ENCODE measurements at places on chromosomes 13 and 19. TPM values are rescaled to one million over a fixed set of nuclear protein-coding genes. Genes with fewer than 3 reads are reported as not detected.

DNA sequence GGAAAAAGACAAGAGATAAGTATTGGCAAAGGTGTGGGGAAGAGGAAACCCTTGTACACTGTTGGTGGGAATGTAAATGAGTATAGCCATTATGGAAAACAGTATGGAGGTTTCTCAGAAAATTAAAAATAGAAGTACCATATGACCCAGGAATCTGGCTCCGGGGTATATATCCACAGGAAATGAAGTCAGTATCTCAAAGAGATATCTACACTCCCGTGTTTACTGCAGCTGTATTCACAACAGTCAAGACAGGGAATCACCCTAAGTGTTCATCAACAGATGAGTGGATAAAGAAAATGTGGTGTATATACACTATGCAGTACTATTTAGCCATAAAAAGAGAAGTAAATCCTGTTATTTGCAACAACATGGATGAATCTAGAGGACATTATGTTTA is 13.5 kb downstream of the KCTD12 start:
- DNase-seq: no peak
- H3K27ac ChIP-seq: no peak overlapping the region
- H3K4me3 ChIP-seq: no peak overlapping the region
- no peaks in the 10 kb centered on the region for H3K36me3 ChIP-seq
- no peaks in the 10 kb centered on the region for H3K27me3 ChIP-seq

DNA sequence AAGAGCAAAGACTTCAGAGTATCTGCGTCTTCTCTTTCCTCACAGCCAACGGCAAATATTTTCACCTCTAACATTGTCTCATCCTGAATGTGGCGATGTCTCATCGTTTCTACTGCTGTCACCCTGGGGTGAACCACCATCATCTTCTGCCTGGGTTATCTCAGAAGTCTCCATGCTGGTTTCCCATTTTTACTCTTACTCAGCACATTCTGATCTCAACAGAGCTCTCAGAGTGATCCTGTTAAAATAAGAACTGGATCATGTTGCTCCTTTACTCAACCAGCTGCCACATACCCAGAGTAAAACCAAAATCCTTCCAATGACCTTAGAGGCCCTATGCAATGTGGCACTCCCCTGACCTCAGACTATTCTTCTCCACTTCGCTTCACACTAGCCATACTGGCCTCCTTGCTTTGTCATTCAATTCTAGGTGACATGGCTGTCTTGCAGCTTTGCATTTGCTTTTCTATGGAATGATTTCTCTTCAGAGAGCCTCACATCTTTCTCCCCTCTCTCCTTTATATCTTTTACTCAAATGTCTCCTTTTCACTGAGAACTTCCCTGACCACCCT is 7.8 kb upstream of the OLFM4 start:
- no peaks in the 10 kb centered on the region for H3K27me3 ChIP-seq
- H3K4me1 ChIP-seq: no peaks in the 10 kb centered on the region
- H3K4me3 ChIP-seq: no peak overlapping the region
- H3K36me3 ChIP-seq: no peaks in the 10 kb centered on the region

GRCh38 chr13:95485045-95485517 is 67.4 kb upstream of the CLDN10 start:
- no peaks in the 10 kb centered on the region for H3K27me3 ChIP-seq
- no peak overlapping the region for H3K4me3 ChIP-seq
- no peaks in the 10 kb centered on the region for H3K36me3 ChIP-seq
- H3K27ac ChIP-seq: no peak overlapping the region
- no peaks in the 10 kb centered on the region for H3K4me1 ChIP-seq
- no peak for DNase-seq

- no peak for DNase-seq
- H3K4me3 ChIP-seq: no peak overlapping the region
- H3K4me1 ChIP-seq: no peaks in the 10 kb centered on the region
- no peaks in the 10 kb centered on the region for H3K27me3 ChIP-seq
Measured at GRCh38 chr13:30391956-30392680, 30.2 kb upstream of the UBE2L5 start.

DNA sequence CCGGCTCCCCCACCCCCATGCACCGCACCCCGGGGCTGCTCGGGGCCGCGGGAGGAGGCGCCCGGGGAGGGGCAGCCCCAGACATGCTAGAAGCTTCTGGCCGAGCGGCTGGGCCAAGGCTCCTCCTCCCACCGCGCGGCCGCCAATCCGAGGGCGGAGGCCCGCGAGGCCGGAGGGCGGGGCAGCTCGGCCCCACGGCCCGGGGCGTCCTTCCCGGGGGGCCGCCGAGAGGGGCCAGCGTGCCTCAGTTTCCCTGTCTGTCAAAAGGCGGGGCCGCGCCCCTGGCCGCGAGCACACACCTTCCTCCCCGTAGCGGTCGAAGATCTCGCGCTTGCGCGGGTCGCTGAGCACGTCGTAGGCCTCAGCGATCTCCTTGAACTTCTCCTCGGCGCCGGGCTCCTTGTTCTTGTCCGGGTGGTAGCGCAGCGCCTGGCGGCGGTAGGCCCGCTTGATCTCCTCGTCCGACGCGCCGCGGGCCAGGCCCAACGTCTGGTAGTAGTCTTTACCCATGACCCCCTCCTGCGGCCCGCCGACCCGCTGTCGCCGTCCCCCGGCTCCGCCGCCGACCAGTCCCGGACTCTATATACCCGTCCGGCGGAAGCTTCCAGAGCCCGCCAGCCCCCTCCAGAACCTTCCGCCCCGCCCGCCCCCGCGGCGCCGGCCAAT is at the start of gene DNAJB1:
Gene DNAJB1, minus strand, starts transcription at position 558 of the 666 bp plus-strand sequence. Its CDS starts 48 bp downstream, at position 510.
- H3K27me3 ChIP-seq: no peaks in the 10 kb centered on the region
- H3K27ac ChIP-seq: peak within 1 kb of the TSS; percentile 100
- peak; percentile 66 for DNase-seq
- peaks cover 22% of the 10 kb centered on the region for H3K36me3 ChIP-seq

- no peaks in the 10 kb centered on the region for H3K27me3 ChIP-seq
- no peak overlapping the region for H3K27ac ChIP-seq
- no peak overlapping the region for H3K4me3 ChIP-seq
- H3K36me3 ChIP-seq: no peaks in the 10 kb centered on the region
- no peak for DNase-seq
Measured at GRCh38 chr13:101098873-101099272, 317.4 kb downstream of the NALCN start.

- no peak overlapping the region for H3K27ac ChIP-seq
- H3K27me3 ChIP-seq: no peaks in the 10 kb centered on the region
- H3K4me3 ChIP-seq: no peak overlapping the region
- no peak for DNase-seq
- no peaks in the 10 kb centered on the region for H3K36me3 ChIP-seq
Measured at GRCh38 chr13:88377852-88378251, 706.7 kb downstream of the SLITRK5 start.

DNA sequence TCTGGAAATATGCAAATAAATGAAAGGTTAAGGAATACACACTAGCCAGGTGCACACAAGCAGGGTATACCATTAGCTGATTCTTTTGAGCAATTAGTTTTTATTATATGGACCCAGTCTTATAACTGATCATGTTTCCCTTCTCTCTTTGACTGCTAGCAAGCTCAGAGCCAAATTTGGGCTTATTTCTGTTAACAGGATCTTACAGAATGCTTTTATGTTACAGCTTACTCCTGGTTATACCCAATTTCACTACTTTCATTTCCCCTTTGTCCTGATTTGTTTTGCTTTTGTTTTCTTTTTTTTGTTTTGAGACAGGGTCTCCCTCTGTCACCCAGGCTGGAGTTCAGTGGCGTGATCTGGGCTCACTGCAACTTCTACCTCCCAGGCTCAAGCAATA is 12.9 kb upstream of the TPT1 start:
- H3K4me3 ChIP-seq: no peak overlapping the region
- H3K4me1 ChIP-seq: no peaks in the 10 kb centered on the region
- no peak overlapping the region for H3K27ac ChIP-seq
- peaks cover 15% of the 10 kb centered on the region for H3K36me3 ChIP-seq

GRCh38 chr13:37226971-37227370 is 121.5 kb upstream of the CSNK1A1L start:
- H3K27ac ChIP-seq: no peak overlapping the region
- H3K36me3 ChIP-seq: no peaks in the 10 kb centered on the region
- H3K27me3 ChIP-seq: no peaks in the 10 kb centered on the region
- no peak overlapping the region for H3K4me3 ChIP-seq

DNA sequence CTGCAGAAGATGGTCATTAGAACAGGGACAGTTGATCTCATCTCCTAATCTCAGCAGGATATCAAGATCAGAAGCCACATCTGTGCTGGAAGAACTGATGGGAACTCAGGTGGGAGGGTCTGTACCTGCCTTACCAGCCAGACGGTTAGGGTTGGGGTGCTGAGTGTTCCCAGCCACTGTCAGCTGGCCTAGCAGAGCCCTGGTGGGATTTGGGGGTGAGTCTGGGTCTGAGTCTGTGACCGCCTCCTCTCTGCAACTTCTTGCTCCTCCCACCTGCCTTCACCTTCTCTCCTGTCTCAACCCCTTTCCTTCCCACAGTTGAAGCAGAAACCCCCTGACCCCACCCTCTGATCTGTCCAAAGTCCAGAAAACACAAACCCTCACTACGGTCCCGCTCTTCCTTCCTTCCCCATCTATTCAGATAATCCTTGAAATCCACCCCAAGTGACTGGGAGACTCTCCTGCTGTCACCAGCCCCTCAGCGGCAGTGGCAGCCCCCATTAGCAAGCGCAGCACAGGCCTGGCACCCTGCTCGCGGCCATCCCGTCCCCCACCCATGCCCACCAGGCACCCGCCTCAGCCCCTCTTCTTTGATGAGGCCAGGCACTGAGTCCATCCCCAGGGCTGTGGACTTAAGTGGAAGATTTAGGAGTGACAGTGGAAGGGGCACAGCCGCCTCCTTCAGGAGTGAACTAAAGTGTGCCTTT is 91.9 kb upstream of the GPR183 start:
- no peak overlapping the region for H3K4me3 ChIP-seq
- DNase-seq: no peak
- H3K4me1 ChIP-seq: no peaks in the 10 kb centered on the region
- H3K27me3 ChIP-seq: no peaks in the 10 kb centered on the region
- no peak overlapping the region for H3K27ac ChIP-seq

DNA sequence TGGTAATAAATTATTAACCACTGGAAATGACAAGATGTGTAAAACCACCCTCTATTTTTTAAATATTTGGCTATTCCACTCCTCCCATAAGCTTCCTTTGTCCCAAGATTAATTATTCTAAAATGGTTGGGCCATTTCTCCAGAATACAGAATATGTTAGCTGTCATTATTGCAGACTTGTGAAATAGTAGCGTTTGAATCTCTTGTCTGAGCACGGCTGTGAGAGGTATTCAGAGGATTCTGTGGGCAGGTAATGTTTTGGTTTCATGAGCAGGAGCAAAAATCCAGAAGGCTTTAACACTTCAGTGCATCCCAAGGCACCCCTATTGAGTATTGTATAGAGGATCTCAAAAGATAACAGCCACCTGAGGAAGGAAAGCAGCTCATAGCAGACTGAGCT is 256.0 kb downstream of the UQCRFS1 start:
- no peaks in the 10 kb centered on the region for H3K27me3 ChIP-seq
- H3K27ac ChIP-seq: peak overlapping the region; percentile 51
- no peaks in the 10 kb centered on the region for H3K36me3 ChIP-seq
- no peak for DNase-seq

Gene ANKRD27
- 9.3 TPM for polyA plus RNA-seq

Gene GGACT
- 15.6 TPM for polyA plus RNA-seq

Gene CPAMD8
- polyA plus RNA-seq: 22.0 TPM

Gene EXOC3L2
- 15.4 TPM for polyA plus RNA-seq

Measured in kidney (tissue), 22 donors.